ENCODE measurements at places on chromosomes 3 and 15.

- DNase-seq, result no peak
Measured at GRCh38 chr3:177405191-177405672, 207.9 kb upstream of the TBL1XR1 start.

- DNase-seq, result peak; percentile 31
Measured at GRCh38 chr15:45616901-45617323, 17.9 kb upstream of the SQOR start.

DNA sequence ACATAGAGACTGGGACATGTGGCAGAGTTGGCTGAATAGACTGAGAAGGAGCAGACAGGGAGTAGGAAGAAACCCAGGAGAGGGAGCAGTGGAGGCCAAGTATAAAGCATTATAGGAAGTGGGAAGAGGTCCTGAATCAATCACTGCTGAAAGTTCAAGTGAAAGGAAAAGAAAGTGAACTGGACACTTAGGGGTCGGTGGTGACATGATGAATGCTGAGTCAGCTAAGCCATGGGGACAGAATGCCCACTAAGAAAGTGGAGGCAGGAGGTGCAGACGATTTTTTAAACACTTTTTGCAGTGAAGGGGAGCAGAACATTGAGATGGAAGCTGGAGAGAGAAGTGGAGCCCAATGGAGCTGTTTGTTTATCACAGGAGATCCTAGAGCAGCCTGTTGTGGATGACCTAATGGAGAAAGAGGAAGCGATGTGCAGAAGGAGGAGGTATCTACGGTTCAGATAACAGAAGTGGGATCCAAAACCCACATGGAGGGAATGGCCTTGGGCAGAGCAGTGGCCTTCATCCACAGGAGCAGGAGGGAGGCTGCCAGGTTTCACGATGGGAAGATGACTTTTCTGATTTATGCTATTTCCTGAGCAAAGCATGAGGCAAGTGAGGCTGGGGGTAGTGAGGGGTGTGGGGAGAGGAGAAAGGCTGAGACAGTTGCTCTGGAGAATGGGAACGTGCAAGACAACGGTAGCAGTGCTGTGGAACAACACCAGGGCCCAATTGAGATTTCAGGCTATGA lies 208.2 kb downstream of the RPLP1 start:
- no peak for DNase-seq

DNA sequence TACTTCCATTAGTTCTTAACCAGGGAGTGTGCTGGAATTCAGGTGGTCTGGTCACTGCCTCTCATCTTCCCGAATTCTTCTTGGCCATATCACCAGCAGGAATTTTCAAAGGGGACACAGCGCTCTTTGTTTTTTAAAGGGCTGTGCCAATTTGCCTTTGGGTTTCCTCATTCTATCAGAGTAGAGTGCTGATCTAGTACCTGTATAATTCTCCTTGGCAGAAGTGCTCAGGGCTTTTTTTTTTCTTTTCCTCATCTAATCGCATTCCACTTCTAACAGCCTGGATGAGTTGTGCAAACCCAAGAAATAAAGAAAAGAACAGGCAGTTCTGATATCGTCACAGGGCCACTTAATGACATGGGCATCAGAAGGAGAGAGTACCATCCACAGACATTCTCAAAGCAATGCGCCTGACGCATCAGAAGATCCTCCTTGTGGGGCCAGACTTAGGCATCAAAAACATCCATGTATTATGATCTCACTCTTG lies 121.0 kb downstream of the ASB7 start:
- DNase-seq, result no peak

DNA sequence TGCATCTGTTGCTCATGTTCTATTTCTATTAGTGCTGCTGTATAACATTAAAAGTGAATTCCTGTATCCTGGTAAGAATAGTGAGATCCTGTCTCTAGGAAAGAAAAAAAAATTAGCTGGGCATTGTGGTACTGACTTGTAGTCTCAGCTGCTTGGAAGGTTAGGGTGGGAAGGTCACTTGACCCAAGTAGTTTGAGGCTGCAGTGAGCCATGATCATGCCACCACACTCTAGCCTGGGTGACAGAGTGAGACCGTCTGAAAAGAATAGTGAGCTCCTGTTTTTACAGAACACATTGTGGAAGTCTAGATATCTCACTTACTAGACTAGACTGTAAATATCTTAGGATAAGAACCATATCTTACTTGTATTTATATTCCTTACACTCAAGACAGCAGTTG lies 4.6 kb downstream of the ATP11B start:
- DNase-seq, result no peak

DNA sequence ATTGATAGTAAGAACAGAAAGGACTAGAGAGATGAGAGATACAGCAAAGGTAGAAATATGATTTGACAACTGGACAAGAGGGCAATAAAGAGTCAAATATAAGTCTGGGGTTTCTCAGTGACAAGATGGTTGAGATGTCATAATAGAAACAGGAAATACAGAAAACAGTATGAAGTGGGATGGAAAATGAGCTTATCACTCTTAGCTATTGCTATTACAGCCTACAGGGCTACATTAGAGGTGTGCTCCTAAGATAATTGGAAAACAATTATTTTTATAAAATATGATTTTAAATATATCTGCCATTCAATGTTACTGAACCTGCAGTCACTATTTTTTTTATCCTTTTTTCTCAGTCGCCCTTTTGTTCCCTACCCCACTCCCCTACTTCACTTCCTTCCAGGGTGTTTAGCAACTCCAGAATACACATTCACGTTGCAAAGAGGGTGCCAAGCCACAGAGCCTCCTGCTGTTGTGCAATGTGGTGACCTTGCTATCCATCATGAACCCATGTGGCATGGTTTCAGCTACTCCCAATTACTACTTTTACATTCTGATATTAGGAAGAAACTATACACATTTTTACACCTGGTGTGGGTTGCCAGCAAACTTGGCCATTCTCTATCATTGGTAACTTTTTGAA lies 6.0 kb downstream of the NRG4 start:
- DNase-seq, result no peak

DNA sequence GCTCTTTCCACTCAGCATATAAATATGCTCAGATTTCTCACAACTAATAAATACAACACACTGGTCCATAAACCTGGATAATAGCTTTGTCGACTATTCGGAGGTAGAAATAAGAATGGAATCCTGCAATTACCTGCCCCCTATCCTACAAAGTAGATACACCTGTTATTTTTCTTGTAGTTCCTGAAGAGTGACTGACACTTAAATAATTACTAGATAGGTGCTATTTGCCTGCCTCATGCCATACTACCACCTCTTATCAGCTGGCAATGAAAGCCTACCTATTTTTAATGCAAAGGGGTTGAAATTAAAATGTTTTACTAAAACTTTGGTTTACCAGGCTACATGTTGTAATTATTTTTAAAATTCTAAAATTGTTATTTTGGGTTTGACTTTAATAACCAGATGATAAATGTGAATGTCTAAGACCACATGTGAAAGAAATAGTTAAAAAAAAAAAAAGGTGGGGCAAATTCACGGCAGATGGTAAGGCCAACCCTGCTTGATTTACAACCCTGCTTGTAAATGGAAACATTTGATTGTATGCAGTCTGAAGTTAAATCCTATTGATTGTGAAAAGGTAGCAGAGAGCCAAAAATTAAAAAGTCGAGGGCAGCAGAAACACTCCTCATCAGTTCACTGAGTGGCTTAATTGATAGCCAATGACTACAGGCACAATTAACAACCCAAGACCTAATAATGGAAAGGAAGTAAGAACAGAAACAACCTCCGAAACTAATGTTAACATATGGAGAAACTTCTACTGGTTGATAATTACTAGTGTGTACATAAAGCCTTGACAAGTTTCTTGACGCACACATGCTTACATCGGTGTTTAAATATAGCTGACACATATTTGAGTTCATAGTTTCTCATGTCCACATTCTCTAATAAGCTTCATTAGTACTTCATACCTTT lies 8.9 kb downstream of the PEAK1 start:
- no peak for DNase-seq

DNA sequence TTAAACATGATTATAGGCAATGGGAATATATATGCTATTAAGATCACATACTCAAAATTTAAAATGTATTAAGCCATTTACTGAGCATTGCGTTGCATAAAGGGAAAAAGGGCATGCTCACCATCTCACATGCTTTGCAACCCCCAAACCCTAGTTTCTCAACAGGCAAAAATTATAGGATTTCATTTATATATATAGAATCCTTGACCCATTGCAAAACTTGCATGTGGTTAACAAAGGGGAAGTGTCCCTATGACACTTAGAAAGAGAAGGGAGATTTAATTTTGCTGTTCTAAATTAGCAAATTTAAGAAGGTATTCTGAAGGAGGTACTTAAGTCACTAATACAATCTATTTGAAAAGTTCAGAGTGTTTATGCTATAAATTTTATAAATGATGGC lies 837.8 kb downstream of the DIPK2A start:
- no peak for DNase-seq

DNA sequence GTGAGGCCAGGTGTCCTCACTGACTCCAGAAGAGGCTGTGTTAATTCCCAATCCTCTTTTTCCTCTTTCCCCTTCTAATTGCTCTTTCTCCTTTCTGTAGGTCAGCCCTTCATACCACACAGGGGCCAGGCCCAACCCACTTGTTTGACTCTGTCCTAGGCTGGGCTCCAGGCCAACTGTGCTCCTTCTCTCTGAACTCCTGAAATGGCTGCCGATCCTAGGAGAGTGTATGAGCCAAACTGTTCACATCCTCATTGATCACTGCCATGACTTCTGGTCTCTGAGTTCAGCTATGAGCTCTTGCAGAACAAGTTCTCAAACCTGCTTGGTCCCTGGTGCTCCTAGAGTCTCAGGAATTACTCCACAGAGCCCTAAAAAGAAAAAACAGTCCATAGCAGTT lies 145.1 kb downstream of the VGLL4 start:
- no peak for DNase-seq

Data from H9 (cell line).